ENCODE measurements at places on chromosomes 12 and 14.
A peak's percentile ranks its signal among the peaks of the same experiment; 100 is the strongest.

DNA sequence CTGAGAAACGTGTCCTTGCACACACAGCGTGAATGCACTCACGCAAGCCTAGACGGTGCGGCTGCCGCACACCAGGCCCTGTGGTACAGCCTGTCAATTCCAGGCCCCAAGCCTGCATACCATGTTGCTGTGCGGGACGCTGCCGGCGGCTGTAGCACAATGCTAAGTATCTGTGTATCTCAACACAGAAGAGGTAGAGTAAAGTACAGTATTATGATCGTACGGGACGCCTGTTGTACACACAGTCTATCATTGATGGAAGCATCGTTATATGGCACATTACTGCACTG is 45.0 kb downstream of the AMN start:
- DNase-seq, result no peak

GRCh38 chr14:61322799-61323290 is 1.5 kb downstream of the PRKCH start:
- DNase-seq, result no peak

GRCh38 chr14:93109572-93110481 is 5.9 kb downstream of the ITPK1 start:
- no peak for DNase-seq

DNA sequence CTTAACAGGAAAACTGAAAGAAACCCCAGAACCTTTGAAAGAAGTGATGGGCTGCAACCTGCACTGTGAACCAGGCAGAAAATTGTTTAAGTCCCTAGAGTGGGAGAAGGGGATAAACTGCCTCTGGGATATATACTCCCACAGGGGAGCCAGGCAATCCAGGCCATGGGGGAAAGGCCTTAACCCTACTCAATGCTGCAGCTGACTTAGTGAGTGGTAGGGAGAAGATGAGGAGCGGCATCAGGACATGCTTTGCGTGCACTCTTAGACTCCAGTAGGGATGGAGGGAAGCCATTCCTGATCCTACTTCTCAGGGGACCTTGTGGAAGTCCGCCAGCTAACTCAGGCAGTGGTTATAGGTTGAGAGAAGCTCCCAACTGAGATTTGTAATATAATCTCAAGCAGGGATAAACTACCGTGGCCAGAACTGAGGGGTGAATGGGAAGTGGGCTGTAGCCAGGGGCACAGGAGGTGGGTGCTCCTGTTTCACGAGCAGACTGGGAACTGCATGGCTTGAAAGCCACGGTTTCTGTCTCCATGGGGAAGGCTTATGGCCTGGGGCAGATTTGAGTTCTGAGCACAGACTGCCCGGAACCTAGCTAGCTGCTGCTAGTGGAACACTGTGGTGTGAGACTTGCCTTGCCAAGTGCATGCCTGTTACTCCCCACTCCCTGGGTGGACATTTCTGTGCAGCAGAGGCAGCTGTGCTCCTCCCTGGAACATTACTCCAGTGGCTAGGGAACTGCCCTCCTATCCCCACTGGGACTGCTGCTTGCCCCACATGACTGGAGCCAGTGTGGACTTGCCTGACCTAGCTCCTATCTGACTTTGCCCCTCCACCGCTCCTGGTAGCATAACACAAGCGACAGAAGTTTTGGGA is 119.2 kb upstream of the SCAF11 start:
- no peak for DNase-seq

GRCh38 chr14:28245216-28245615 is 521.4 kb upstream of the FOXG1 start:
- DNase-seq, result no peak

- no peak for DNase-seq
Observed at GRCh38 chr12:92905258-92905810, 23.8 kb downstream of the EEA1 start.

GRCh38 chr12:71438670-71439361 is 782 bp upstream of the LGR5 start:
- no peak for DNase-seq

GRCh38 chr14:72679536-72680151 is 214.3 kb downstream of the DPF3 start:
- DNase-seq, result no peak

DNA sequence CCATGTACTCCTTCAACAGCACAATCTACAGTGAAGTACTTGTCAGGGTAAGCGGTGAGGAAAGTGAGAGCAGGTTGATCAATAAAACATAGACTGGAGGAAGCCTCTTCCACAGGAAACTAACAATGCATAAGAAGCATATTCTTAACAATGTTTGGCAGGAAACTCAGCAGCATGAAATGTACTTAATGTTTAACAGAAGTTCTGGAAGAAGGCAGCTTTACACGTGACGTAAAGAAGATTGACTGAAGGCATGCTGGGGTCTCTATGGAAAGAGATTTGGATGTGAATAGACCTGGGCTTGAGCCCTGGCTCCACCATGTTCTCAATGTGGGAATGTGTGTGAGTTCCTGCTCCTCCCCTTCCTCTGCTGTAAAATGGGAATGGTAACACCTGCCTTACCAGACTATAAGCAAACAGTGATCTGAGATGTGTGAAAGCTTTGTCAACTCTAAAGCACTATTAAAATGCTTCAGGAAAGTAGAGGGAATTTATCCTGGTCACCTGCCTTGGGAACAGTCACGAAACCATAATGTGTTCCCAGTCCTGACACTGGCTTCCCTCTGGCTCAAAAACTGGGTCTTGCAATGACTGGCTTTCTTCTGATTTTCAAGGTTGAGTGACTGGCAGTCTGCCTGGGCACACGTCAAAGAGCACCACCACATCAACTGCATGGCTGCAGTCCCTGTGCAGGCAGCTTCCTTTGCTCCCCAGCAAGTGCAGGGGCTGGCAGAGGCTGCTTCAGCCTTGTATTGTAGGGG is 384.6 kb downstream of the APAF1 start:
- no peak for DNase-seq

- no peak for DNase-seq
Observed at GRCh38 chr14:53516261-53516774, 363.2 kb upstream of the DDHD1 start.

- DNase-seq, result no peak
Observed at GRCh38 chr14:81153187-81153586, 67.6 kb downstream of the GTF2A1 start.

DNA sequence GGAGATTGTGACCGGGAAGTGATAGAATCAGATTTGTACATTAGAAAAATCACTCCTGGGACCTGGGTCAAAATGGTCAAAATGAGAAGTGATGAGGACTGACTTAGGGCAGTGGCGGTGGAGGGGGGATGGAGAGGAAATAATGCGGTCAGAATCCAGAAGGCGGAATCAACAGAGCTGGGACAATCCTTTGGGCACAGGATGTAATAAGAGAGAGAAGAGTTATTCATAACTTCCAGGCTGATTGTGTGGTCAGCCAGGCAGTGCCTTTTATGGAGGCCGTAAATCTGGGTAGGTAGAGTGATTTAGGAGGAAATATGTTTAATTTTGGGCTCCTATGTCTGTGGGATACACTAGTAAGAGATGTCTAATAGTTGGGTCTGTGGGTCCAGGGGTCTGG is 21.6 kb downstream of the FBXL14 start:
- DNase-seq, result no peak

- DNase-seq, result peak; percentile 85
Observed at GRCh38 chr14:89349171-89350008, 67.6 kb downstream of the FOXN3 start.

GRCh38 chr14:54503486-54503885 is 6.2 kb upstream of the CGRRF1 start:
- DNase-seq, result no peak

DNA sequence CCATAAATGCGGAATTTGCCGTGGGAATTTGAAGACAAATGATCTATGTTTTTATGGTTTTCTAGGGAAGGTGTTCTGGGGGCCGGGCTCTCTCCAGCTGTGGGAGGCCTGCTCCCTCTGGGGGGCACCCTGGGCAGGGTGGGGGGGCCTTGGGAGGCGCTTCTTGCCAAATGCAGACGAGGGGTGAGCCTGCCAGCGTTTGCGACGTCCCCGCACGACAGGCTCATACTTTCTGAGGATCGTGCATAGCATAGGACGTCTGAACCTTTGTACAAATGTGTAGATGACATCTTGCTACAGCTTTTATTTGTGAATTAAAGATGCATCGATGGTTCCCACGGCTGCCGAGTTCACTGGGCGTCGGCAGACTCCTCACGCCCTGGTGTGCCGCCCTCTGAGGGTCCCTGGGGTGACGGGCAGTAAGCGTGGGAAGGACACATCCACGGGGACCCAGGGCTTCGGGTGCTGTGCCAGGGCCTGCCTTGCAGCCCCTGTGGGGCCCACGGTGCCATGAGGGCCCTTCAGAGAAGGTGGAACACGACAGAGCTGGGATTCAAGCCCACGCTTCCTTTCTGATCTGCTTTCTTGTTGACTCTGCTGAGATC is 42.3 kb downstream of the KIF26A start:
- no peak for DNase-seq

DNA sequence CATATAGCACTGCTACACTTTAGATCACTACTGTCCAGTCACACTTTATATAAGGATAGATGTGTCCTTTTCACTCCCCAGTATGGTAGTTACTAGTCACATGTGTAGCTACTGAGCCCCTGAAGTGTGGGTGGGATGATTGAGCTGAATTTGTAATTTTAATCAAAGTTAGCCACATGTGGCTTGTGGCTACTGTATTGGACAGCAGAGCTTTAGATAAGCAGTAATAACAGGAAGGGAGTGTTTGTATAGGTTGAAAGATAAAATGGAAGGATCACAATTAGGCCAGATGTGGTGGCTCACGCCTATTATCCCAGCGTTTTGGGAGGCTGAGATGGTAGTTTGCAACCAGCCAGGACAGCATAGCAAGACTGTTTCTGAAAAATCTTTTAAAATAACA is 23.5 kb downstream of the NAA30 start:
- no peak for DNase-seq

GRCh38 chr12:104670439-104671408 is 214.0 kb downstream of the CHST11 start:
- DNase-seq, result no peak

DNA sequence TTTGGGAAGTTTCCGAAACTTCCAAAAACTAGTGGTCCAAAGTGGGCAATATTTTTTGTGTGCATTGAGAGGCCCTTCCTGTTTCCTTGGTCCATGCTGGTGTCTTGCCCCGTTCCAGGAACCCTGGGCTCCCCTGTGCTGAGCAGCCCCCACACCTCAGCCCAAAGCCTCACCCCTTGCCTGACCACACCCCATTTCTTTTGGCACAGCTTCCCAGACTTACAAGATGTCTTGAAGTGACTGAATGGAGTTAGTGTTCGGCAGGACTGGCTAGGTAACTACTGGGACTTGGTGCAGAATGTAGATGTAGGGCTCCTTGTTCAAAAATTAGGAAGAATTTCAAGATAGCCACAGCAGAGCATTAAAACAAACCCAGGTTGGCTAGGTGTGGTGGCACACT is 68.6 kb downstream of the ETV6 start:
- DNase-seq, result no peak

- DNase-seq, result no peak
Observed at GRCh38 chr14:61586544-61587055, 108.7 kb upstream of the HIF1A start.

DNA sequence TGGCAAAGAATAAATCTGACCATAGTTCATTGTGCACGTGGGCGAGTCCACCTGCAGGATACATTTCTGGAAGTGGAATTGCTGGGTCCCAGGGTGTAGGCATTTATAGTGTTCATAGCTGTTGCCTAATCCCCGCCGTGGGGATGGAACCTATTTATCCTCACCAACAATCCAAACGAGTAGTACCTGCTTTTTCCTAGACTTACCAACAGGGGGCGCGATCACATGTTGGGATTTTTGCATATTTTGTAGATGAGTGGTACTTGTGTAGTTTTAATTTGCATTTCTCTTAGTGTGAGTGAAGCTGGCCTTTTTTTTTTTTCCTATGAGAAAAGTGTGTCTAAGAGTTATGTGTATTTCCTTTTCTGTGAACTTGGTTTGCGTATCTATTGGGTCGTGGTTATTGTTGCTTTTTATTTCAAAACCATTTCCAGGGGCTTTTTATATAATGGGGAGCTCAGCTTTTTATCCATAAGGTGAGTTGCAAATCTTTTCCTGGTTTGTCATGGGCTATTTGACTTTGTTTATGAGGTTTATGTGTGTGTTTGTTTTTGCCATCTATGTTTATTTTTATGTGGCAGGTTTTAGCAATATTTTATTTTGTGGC is 67.2 kb downstream of the CCDC92 start:
- no peak for DNase-seq

- peak; percentile 44 for DNase-seq
Observed at GRCh38 chr12:153080-153746, 60.7 kb downstream of the SLC6A12 start.

DNA sequence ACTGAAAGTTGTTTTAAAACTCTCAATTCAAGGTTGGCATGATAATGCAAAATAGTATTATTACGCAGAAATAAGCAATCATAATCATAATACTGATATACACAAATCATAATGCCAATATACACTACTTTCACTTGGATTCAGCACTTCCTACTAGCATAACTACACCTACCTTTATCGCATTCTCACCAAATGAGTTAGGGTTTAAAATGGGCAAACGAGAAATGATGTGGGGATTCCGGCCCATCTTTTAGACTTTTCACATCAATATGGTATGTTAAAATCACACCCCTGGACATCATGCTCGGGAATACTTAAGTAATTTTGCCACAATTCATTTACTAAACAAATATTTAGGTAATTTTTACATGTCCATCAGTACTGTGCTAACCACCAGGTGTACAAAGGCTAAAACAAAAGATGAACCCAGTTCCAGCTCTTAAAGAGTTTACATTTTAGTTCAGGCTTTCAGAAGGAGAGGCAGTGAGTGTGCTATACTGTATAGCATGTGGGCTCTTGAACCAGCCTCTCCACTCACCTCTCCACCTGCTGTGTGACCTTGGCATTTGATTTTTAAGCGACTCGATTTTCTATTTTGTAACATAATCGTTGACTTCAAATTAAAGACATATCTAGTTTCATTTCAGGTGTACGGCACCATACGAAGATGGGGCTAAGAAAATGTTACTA is 1.1 kb upstream of the USP15 start:
- peak; percentile 84 for DNase-seq

GRCh38 chr14:89833120-89833532 is 121.4 kb downstream of the EFCAB11 start:
- DNase-seq, result no peak

GRCh38 chr12:100672075-100672592 is 98.7 kb downstream of the GAS2L3 start:
- DNase-seq, result no peak

DNA sequence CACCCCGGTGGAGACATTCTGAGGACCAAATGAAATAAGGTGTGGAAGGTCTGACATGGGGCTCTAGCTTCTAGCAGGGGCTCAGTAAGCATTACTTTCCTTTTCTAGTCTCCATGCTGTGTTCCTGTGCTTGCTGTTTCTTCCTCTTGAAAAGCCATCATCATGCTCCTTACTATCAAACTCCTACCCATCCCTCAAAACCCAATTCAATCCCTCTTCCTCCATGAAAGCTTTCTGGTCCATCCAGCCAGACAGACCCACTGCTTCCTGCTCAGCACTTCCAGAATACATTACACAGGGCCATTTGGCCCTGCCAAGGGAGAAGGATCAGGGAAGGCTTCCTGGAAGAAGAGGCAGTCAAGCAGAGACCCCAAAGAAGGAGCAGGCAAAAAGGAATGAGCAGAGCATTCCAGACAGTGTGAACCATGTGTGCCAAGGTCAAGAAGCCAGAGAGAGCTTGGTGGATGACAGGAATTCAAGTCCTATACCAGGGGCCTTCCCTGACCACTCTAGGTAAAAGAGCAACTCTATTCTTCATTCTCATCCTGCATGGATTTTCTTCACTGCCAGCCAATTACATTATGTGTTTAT is 59.5 kb downstream of the NUAK1 start:
- no peak for DNase-seq

- no peak for DNase-seq
Observed at GRCh38 chr12:96048393-96048969, 13.1 kb upstream of the LTA4H start.
